ENCODE measurements at places on chromosomes 12 and 14.

DNA sequence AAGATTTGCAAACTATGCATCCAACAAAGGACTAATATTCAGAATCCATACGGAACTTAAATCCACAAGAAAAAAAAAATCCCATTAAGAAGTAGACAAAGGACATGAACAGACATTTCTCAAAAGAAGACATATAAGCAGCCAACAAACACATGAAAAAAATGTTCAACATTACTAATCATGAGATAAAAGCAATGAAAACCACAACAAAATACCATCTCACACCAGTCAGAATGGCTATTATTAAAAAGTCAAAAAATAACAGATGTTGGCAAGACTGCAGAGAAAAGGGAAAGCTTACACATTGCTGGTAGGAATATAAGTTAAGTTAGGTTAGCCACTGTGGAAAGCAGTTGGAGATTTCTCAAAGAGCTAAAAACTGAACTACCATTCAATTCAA lies 16.2 kb downstream of the CDK17 start:
- no peak for DNase-seq
- no peaks in the 10 kb centered on the region for H3K4me1 ChIP-seq
- no peak overlapping the region for H3K4me3 ChIP-seq
- peak overlapping the region; percentile 74 for H3K27ac ChIP-seq
- H3K27me3 ChIP-seq = no peaks in the 10 kb centered on the region

GRCh38 chr14:19917955-19918518 lies 2.4 kb upstream of the OR4K5 start:
- no peak overlapping the region for H3K4me3 ChIP-seq
- H3K27ac ChIP-seq = no peak overlapping the region
- H3K27me3 ChIP-seq = no peaks in the 10 kb centered on the region
- no peaks in the 10 kb centered on the region for H3K36me3 ChIP-seq
- no peaks in the 10 kb centered on the region for H3K4me1 ChIP-seq

GRCh38 chr12:64390275-64390851 lies at the start of gene C12orf56:
Gene C12orf56 (minus strand): TSS chr12:64390758. CDS start chr12:64390565, 193 bp downstream.
- H3K4me3 ChIP-seq = peak within 1 kb of the TSS; percentile 25
- H3K27me3 ChIP-seq = peaks cover 6% of the 10 kb centered on the region
- no peaks in the 10 kb centered on the region for H3K36me3 ChIP-seq
- H3K27ac ChIP-seq = no peak within 1 kb of the TSS
- DNase-seq = no peak

- no peaks in the 10 kb centered on the region for H3K36me3 ChIP-seq
- no peaks in the 10 kb centered on the region for H3K4me1 ChIP-seq
- no peak for DNase-seq
- H3K4me3 ChIP-seq = no peak overlapping the region
- no peaks in the 10 kb centered on the region for H3K27me3 ChIP-seq
Measured at GRCh38 chr12:113577464-113578129, 105.9 kb upstream of the LHX5 start.

DNA sequence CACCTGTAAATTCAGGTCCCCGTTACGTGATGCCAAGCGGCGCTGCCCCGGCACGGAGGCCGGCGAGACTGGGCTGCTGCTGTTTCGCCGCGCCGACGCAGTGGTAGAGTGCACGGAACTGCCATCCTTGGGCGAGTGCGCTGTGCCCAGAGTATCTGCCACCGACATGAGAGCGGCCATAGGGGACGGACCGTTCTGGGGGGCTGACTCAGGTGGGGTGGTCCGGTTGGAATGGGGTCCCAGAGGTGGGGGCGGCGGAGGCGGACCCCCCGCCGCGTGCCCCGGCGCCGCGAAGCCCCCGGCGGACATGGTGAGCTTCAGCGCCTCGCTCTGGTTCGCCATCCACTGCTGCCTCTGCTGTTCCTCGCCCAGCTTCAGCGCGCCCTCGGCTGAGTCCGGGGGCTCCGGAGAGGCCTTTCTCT lies 2.8 kb downstream of the IRF2BPL start:
- H3K27ac ChIP-seq = peak overlapping the region; percentile 93
- no peaks in the 10 kb centered on the region for H3K27me3 ChIP-seq
- H3K4me3 ChIP-seq = peak overlapping the region; percentile 89
- peaks cover 26% of the 10 kb centered on the region for H3K4me1 ChIP-seq
- H3K36me3 ChIP-seq = no peaks in the 10 kb centered on the region
- DNase-seq = no peak

- no peak overlapping the region for H3K4me3 ChIP-seq
- no peak overlapping the region for H3K27ac ChIP-seq
- H3K27me3 ChIP-seq = no peaks in the 10 kb centered on the region
- no peaks in the 10 kb centered on the region for H3K4me1 ChIP-seq
- no peak for DNase-seq
Measured at GRCh38 chr12:40672741-40673271, 19.4 kb upstream of the CNTN1 start.

DNA sequence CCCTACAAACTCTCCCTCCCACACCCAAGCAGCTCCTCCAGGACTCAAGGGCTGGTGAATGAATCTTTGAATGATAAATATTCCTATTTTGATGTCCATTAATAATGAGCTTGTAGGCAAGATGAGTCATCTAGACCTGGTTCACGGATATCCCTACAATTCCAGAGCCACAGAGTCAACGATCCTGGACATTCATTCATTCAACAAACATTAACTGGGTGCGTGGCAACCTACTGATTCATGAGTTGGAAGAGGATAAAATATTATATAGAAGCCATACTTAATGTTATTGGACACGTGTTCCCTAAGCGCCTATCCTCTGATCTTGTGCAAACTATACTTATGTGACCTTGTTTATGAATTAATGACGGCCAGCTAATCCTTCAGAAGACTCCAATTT lies 420 bp upstream of the OTUB2 start:
- H3K4me1 ChIP-seq = no peaks in the 10 kb centered on the region
- no peaks in the 10 kb centered on the region for H3K27me3 ChIP-seq
- H3K4me3 ChIP-seq = no peak overlapping the region
- no peak overlapping the region for H3K27ac ChIP-seq
- DNase-seq = no peak

GRCh38 chr14:92616178-92616577 lies 102.6 kb downstream of the RIN3 start:
- H3K4me1 ChIP-seq = no peaks in the 10 kb centered on the region
- H3K27me3 ChIP-seq = no peaks in the 10 kb centered on the region
- H3K27ac ChIP-seq = no peak overlapping the region
- H3K36me3 ChIP-seq = no peaks in the 10 kb centered on the region
- no peak for DNase-seq

- H3K27me3 ChIP-seq = no peaks in the 10 kb centered on the region
- no peak for DNase-seq
- H3K4me1 ChIP-seq = no peaks in the 10 kb centered on the region
- no peaks in the 10 kb centered on the region for H3K36me3 ChIP-seq
Measured at GRCh38 chr12:52946797-52947547, 1.9 kb upstream of the KRT18 start.

DNA sequence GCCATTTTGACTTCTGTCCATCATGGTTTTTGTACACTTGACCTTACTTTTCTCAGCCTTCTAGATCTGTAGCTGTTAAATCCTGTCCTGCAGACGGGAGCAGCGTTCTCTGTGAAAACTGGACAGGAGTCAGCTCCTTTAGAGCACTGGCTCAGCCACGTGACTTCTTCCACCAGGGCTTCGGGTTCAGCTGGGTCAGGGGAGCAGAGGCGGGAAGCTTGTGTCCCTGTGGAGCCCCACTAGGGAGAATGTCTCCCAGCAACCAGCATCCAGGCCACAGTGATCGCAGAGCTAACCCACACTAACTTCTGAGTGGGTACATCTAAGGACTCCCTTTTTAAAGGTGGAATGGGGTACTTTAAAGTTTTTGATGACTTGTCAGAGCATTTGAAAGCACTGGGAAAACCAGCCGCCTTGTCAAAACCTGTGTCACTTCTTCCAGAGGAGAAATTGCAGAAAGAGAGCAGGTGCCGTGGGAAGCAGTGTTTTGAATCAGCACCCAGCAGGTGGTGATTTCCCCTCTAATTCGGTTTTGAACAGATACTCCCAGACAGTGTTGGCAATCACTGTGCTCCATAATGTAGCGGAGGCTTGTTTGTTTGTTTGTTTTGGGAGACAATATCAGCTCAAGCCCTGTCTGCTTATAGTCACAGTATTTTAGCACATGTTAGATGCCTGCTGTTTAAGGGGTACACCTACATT lies 17.9 kb downstream of the DERA start:
- no peaks in the 10 kb centered on the region for H3K27me3 ChIP-seq
- no peaks in the 10 kb centered on the region for H3K36me3 ChIP-seq
- H3K27ac ChIP-seq = no peak overlapping the region
- no peak overlapping the region for H3K4me3 ChIP-seq
- no peaks in the 10 kb centered on the region for H3K4me1 ChIP-seq

GRCh38 chr14:68809524-68809923 lies 16.7 kb upstream of the ZFP36L1 start:
- H3K36me3 ChIP-seq = no peaks in the 10 kb centered on the region
- H3K4me3 ChIP-seq = no peak overlapping the region
- peaks cover 23% of the 10 kb centered on the region for H3K4me1 ChIP-seq

DNA sequence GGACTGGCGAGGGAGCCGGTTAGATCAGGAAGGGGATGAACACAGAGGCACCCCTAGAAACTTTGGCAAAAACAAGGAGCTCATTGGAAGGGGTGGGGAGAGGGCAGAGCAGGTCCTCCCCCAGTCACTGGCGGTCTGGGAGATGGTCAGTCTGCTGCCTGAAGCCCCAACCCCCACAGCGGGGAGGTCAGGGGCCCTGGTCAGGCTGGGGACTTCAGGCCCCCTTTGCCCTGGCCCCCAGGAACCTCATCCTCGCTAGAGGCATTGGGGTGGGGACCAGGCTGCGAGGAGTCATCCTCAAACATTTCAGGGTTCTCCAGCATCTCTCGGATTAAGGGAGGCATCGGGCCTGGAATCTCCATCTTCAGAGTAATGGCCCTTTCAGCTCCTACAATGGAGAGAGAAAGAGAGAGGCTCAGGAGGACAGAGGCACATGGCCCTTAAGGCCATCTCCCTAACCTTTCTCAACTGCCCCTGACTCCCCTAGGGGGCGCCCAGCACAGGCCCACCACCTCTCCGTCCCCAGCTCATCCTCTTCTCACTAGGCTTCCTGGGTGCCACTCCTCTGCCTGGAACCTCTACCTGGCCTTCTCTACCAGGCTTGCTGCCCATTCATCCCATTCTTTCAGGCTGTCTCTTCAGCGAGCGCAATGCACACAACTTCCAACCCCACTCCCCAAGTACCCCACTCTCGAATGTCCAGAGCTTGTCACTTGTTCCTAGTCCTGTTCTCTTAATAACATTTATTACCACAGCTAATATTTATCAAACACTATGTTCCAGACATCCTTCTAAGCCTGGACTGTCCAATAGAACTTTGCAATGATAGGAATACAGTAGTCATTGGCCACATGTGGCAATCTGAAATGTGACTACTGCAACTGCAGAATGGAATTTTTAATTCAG lies 4.7 kb upstream of the ITGB7 start:
- H3K4me1 ChIP-seq = peaks cover 6% of the 10 kb centered on the region
- no peak for DNase-seq
- no peaks in the 10 kb centered on the region for H3K27me3 ChIP-seq
- H3K4me3 ChIP-seq = no peak overlapping the region
- no peak overlapping the region for H3K27ac ChIP-seq
- no peaks in the 10 kb centered on the region for H3K36me3 ChIP-seq

DNA sequence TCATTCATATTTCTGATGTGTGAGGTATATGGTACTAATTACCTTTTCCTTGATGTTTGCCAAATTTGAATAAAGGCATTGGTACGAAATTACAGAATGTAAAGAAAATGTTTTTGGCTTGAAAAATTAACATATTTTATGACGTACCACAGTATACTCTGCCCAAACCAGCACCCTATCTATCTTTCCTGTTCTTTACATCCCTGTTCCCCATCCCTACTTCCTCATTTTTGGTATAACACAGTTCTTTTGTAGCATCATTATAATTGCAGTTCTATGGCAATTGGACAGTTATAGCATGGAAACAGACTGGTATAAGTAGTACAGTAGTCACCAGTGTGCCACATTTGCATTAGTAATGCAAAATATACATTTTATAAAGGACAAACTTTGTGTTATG lies 7.0 kb upstream of the CCT2 start:
- H3K27ac ChIP-seq = no peak overlapping the region
- no peaks in the 10 kb centered on the region for H3K36me3 ChIP-seq
- no peak for DNase-seq
- H3K27me3 ChIP-seq = no peaks in the 10 kb centered on the region
- no peaks in the 10 kb centered on the region for H3K4me1 ChIP-seq

DNA sequence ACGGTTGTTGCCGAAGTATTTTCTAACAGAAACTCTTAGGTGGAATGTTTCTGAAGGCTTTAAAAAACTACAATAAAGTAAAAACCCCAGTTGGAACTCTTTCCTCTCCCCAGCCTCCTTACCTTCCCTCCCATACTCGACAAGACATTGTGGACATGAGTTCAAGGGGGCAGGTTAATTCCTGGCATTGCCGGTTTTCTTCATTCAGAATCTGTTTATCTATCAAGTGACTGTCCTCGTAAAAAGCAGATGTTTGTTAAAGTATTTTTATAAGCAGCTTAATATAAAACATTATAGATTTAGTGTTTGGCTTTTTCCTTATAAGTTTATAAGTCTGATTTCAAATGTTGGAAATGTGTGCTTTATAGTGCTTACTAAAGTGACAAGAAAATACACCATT lies 30.7 kb downstream of the PARP11 start:
- no peak for DNase-seq
- no peak overlapping the region for H3K4me3 ChIP-seq
- H3K4me1 ChIP-seq = no peaks in the 10 kb centered on the region
- no peak overlapping the region for H3K27ac ChIP-seq
- no peaks in the 10 kb centered on the region for H3K36me3 ChIP-seq

GRCh38 chr12:89363084-89363483 lies 10.8 kb upstream of the DUSP6 start:
- H3K36me3 ChIP-seq = no peaks in the 10 kb centered on the region
- no peak overlapping the region for H3K4me3 ChIP-seq
- no peak overlapping the region for H3K27ac ChIP-seq
- H3K4me1 ChIP-seq = no peaks in the 10 kb centered on the region
- no peak for DNase-seq

DNA sequence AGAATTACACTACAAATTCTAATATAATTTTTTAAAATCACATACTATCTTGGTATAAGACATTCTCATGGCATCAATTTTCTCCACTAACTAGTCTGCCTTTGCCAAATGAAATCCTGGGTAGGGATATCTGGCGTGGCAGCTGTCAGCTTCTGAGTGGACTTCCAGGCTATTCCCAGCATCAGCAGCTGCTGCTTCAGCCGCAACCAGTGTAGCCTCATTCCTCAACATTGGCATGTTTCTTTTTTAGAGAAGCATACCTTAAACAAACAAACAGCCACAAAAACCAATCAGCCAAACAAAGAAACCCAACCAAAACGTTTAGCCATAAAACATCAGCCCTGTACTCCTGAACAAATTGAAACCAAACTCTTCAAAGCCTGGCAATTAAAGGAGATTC lies 235.8 kb downstream of the SSPN start:
- no peak for DNase-seq
- H3K4me3 ChIP-seq = no peak overlapping the region

All from uterus (tissue), 4 donors.